ENCODE measurements at places on chromosomes 2 and 18.

DNA sequence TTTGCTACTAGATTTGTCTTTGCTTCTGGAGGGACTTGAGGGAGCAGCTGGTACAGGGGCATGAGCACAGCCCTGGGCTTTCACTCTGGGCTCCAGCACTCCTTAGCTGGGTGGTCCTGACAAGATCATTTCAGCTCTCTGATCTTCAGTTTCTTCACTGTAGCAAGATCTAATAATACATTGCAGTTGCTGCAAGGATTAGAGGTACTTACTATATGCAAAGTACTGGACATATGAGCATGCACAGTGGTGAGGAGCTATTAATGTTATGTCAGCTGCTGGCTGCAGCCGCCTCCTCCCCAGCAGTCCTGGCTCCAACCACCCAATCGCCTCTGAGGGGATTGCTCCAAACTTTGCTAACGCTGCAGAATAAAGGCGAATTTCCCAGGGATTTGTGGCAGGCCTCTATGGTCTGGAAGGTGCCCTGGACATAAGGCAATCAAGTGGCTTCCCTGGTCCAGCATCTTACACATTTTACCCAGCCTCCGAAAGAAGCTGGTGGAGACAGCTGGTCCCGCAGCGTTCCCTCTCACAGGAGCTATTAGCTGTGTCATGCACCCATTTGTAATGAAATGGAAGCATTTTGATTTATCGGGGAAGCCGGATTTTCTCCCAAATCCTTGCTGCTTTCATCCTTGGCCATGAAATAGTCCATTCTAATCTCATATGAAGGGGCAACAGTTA, 96.7 kb downstream of the RHOB start:
- no peak for DNase-seq

DNA sequence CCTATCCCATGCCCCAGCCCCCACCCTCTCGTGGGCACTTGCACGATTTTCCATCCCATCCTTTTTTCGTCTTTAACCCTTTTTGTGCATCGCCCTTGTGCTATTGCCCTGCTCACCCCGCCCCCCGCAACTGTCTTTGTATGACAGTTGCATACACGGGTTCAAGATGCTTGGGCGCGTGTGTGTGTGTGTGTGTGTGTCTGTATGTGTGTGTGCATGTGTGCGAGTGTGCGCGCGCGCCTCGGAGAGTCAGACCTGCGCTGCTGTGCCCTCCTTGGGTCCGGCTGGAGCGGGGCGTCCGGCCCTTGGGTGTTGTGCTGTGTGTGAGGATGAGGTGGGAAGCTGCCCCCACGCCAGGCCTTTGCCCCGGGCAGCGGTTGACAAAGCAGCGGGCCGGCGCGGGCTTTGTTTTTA, 230.7 kb downstream of the HAUS1 start:
- no peak for DNase-seq

GRCh38 chr2:112187805-112188596, 49.8 kb downstream of the FBLN7 start:
- DNase-seq, result no peak

DNA sequence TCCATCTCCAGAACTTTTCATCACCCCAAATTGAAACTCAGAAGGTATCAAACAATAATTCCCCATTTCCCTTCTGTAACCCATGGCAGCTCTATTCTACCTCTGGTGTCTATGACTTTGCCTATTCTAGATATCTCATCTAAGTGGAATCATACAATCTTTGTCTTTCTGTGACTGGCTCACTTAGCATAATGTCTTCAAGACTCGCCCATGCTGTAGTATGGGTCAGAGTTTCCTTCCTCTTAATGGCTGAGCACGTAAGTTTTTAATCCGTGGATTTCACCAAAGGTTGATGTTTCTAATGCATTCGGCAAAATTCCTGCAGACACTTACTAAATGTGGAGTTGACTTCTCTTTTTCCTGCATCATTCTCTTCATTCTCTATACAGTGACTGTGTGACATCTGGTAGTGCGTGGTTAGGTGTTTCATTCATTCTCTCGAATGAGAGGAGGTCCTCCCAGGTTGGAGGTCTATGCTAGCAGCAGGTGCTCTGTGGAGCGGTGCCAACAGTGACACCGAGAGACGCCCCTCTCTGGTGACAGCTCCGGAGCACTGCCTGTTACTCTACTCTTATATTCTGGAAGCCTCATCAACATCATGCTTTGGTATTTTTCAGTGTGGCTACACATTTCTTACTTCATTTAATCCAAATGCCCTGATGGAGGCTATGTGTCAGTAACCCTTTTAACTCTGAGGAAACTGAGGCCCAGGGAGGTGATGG, 50.1 kb downstream of the ATOH8 start:
- DNase-seq, result no peak

DNA sequence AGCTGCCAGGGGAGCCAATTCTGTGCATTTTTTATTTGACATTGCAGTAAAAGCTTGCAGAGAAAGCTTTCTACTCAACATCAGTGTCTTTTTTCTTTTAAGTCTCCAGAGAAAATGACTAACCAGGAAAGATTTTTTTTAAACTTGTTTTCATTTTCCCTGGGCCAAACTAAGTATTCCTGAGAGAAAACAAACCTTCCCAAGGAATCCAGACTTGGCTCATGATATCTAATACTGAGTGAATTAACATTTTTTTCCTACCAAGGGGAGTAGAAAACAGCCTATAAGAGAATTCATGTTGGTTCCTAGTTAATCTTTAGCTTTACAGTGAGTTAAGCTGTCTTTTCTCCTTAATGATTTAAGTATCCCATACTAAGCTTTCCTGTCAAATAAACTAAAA, 46.7 kb downstream of the DAPL1 start:
- DNase-seq, result no peak

DNA sequence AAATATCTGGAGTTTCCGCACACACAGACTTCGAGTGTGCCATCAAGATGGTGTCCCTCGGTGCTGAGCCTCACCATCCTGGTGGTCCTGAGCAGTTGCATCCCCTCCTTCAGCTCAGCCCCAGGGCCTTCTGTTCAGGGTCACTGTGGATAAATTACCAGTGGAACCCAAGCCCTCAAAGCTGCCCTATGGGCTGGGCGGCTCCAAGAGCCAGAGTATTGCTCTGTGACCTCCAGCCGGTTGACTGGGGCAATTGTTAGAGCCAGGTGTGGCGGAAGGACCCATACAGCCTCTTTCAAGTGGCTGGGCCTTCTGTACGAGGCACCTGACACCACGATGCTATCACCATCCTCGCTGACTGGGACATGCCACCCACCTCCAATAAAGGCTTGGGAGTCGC, 215.5 kb downstream of the GBX2 start:
- DNase-seq, result no peak

- DNase-seq, result no peak
These were observed 2.8 kb downstream of the KHK start for GRCh38 chr2:27089111-27089954.

DNA sequence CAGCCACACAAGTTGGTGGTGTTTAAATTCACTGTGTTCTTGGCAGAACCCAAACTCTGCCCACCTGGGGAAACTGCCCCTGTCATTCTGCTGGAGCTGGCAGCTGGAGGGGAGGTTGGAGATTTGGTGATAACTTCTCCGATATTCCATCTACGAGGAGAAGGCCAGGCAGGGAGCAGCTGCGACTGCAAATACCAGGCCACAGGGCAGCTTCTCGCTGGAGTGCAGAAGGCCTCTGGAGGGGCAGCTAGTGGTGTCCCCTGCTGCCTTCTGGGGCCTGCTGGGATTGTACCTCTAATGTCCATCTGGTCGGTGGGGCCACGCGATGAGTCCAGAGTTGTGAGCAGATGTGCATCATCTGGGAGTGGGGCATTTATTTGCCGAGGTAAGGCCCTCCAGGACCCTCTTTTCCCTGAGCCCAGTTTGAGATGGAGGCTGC, 98.9 kb downstream of the ACKR3 start:
- no peak for DNase-seq

GRCh38 chr2:25009954-25010353, 31.9 kb upstream of the EFR3B start:
- DNase-seq, result no peak

DNA sequence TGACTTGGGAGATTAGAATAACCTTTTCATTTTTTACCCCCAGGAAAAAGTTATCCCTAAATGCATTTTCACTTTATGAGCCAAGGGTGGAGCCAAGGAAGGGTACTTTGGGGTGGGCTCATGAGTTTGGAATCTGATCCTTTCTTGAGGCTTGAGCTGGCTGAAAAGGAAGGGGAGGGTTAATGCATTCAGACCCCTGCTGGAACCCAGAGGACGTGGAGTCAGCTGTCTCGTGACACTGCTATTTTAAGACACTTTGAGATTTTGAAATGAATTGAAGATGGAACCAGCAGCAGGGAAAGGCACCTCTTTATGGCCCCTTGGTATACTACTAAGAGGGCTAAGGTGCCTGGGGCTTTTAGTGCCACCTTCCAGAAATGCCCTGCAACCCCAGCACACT, 90.4 kb downstream of the MARCHF4 start:
- no peak for DNase-seq

DNA sequence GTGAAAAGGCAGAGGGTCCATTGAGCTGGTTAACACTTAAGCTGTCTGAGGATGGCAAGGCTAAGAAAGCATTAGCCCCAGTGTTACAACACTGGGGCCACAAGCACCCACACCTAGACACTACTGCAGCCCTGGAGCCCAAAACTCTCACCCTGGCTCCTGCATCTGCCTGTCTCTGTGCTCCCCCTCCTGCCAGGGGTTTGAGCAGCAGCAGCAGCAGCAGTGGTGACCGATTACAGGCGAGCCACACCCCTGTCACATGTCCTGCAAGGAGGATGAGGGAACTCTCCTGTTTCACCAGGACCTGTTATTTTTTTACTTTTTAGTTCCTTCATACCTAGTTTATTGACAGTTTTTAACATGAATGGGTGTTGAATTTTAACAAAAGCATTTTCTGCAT, 326.7 kb upstream of the MAP2 start:
- DNase-seq, result no peak

DNA sequence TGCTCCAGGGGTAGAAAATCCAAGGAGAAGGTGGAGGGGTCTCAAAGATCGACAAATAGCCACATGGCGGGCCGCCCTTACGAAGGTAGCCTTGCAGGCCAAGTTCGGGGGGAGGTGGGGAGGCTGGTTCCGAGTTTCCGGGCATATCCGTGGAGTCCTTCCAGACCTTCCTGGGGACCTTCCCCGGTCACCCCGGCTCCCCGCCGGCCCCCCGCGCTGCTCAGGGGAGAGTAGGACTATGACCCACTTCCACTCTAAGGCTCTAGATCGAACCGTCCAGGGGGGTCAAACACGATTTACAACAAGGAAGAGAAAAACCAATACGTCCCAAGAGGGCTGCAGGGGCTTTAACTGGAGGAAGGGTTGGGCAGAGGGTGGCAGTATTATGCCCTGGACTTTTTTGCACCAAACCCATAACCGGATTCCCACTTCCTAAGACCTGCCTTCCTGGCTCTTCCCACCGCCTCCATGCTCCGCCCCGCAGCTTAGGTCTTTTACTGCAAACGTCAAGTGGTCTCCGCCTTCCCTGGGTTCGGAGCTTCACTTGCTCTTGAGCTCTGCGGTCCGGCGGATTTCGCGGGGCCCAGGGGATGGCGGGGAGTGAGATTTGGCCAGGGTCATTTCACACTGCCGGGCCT, 779 bp upstream of the LYPD6 start:
- DNase-seq, result peak; percentile 47

DNA sequence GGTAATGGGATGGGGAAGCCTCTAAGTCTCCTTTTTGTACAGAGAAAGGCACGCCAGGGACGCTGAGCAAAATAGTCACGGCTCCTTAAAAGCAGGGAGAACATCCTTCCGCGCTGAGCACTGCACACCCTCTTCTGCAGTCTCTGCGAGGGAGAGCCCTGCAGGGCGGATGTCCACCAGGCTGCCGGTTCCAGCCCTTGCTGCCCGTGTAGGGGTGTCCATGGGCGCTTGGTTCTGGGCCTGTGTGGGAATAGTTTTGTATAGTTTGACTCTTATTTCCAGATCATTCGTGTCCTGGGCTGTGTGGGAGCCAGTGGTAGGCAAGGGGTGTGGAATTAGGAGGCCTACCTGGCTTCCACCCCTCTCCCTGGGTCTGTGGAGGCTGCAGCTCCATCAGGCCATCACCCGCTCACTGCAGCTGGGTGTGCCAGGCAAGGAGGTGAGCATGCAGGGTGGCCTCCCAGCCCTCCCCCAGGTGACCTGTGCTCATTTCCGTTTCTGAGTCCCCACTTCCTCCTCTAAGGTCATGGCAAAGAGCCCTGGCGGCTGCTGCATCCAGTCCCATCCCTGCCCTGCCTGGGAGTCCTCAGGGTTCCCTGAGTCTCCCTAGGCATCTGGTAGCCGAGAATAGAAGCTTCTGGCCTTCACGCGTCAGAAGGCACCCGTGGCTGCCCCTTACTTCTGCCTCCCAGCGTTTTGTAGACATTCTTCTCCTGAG, 202.6 kb downstream of the LDLRAD4 start:
- DNase-seq, result no peak

GRCh38 chr2:219537657-219538488, 5.7 kb downstream of the CHPF start:
- no peak for DNase-seq

GRCh38 chr2:227576812-227577211, 21.9 kb upstream of the SCYGR2 start:
- no peak for DNase-seq

DNA sequence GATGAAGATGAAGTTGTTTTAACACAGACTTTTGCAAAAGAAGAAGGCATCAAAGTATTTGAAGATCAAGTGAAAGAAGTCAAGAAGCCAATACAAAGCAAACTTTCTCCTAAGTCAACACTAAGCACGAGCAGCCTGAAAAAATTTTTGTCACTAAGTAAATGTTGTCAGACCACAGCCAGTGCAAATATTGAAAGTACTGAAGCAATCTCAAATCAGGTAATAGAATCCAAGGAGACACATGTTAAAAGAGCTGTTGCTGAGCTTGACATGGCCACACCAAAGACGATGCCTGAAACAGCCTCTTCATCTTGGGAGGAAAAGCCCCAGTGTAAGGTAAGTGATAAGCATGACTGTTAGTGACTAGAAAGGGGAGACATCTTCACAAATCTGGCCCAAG, 75.1 kb downstream of the FSIP2 start:
- DNase-seq, result no peak

GRCh38 chr2:19866771-19867170, 35.0 kb downstream of the TTC32 start:
- no peak for DNase-seq

GRCh38 chr2:39492095-39492590, 55.1 kb upstream of the MAP4K3 start:
- DNase-seq, result peak; percentile 82

DNA sequence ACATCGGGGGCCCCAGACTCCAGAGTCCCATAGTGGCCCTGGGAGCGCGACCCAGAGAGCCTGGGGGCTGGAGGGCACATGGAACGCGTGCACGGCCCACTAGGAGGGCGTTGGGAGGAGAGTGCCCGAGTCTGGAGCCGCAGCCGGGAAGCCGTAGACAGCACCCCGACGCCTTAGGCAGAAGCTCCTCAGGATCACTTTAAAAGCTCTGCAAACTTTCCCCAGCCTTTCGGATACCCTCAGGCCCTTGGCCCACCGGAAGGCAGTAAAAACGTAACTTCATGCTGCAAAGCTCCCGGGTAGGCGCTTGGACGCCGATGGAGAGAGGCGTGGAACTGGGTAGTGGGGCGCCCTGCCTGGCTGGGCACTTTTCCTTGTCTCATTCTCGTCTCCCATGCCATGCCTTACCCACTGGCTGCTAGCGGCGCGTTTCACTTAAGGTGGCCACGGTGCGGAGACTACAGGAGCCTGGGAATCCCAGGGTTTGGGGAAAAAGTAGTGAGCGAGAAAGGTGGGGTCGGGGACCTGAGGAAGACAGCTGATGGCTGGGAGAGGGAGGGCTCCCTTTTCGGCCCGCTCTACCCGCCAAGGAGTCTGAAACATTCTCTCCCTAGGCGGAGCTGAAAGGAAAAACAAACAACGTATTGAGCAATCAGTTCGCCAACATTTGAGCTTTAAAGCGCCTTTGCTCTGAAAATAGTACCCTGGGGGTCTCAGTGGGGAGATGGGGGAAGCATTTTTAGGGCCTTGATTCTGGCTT, 141.8 kb downstream of the MEIS1 start:
- peak; percentile 31 for DNase-seq
